ENCODE measurements at places on chromosomes 6 and 20. TPM values are rescaled to one million over a fixed set of nuclear protein-coding genes. Genes with fewer than 3 reads are reported as not detected.

- H3K27ac ChIP-seq = no peak overlapping the region
- H3K4me3 ChIP-seq = no peak overlapping the region
- no peaks in the 10 kb centered on the region for H3K36me3 ChIP-seq
- DNase-seq = no peak
- H3K27me3 ChIP-seq = no peaks in the 10 kb centered on the region
- peaks cover 19% of the 10 kb centered on the region for H3K4me1 ChIP-seq
Observed at GRCh38 chr20:57275813-57276212, 9.4 kb upstream of the BMP7 start.

DNA sequence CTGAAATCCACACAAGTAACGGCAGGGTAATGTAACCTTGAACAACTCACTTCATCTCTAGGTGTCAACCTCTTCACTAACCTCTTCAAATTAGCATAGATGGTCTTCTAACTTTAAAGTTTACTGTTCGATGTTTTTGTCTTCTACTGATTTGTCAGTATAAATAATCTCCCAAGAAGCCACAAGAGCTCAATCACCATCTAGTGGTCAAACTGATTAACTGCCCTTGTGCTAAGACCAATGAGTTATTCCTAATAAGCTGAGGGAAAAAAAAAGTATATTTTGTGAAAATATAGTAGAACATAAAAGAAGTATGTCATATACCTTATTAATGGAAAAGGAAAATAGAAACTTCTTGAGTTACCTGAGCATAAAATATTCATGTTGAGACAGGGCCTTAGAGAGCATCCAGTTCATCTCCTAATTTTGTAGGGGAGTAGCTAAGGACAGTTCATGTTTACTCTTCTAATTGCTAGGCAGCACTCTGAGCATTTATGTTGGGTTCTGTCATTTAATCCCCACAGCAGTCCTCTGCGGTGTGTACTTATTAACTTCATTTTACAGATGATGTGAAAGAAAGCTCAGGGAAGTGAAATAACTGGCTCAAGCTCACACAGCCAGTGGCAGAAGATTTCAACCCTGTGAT lies 317.1 kb downstream of the ESR1 start:
- H3K4me3 ChIP-seq = no peak overlapping the region
- no peak overlapping the region for H3K27ac ChIP-seq
- H3K4me1 ChIP-seq = no peaks in the 10 kb centered on the region
- no peaks in the 10 kb centered on the region for H3K27me3 ChIP-seq
- peak; percentile 54 for DNase-seq

DNA sequence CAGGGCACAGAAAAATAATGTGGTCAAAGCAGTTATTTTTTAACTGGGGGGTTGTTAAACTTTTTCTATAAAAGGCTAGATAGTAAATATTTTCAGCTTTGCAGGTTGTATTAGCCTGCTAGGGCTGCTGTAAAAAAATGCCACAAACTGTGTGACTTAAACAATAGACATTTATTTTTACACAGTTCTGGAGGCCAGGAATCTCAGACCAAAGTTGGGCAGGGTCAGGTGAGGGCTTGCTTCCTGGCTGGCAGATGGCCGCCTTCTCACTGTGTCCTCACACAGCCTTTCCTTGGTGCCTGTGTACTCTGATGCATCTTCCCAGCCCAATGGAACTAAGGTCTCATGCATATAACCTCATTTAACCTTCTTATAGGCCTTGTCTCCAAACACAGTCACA lies 294.7 kb downstream of the PTPRT start:
- no peaks in the 10 kb centered on the region for H3K4me1 ChIP-seq
- no peak overlapping the region for H3K4me3 ChIP-seq
- no peak overlapping the region for H3K27ac ChIP-seq
- H3K27me3 ChIP-seq = no peaks in the 10 kb centered on the region
- no peak for DNase-seq

Gene ARID1B
- polyA plus RNA-seq = 32.9 TPM

- no peak overlapping the region for H3K4me3 ChIP-seq
- no peak for DNase-seq
- H3K27me3 ChIP-seq = no peaks in the 10 kb centered on the region
- no peaks in the 10 kb centered on the region for H3K36me3 ChIP-seq
- no peak overlapping the region for H3K27ac ChIP-seq
Observed at GRCh38 chr6:128209771-128210170, 308.9 kb upstream of the THEMIS start.

DNA sequence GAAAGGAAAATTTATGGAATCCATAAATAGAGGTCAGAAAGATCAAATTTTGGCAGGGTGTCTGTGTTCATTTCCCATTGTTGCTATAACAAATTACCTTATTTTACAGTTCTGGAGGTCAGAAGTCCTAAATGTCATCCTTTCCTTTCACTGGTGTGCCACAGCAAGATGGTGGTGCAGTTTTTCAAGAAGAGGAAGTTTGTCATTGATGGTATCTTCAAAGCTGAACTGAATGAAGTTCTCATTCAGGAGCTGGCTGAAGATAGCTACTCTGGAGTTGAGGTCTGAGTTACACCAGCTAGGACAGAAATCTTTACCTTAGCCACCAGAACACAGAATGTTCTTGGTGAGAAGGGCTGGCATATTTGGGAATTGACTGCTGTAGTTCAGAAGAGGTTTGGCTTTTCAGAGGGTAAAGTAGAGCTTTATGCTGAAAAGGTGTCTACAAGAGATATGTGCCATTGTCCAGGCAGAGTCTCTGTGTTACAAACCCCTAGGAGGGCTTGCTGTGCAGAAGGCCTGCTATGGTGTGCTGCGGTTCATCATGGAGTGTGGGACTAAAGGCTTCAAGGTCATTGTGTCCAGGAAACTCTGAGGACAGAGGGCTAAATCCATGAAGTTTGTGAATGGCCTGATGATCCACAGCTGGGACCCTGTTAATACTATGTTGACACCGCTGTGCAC lies 7.2 kb upstream of the CCNC start:
- H3K27ac ChIP-seq = no peak overlapping the region
- no peak overlapping the region for H3K4me3 ChIP-seq
- no peak for DNase-seq
- H3K4me1 ChIP-seq = no peaks in the 10 kb centered on the region
- H3K27me3 ChIP-seq = peaks cover 27% of the 10 kb centered on the region

Gene PPP1R16B
- not detected for polyA plus RNA-seq

Gene TPBG
- 30.3 TPM for polyA plus RNA-seq

DNA sequence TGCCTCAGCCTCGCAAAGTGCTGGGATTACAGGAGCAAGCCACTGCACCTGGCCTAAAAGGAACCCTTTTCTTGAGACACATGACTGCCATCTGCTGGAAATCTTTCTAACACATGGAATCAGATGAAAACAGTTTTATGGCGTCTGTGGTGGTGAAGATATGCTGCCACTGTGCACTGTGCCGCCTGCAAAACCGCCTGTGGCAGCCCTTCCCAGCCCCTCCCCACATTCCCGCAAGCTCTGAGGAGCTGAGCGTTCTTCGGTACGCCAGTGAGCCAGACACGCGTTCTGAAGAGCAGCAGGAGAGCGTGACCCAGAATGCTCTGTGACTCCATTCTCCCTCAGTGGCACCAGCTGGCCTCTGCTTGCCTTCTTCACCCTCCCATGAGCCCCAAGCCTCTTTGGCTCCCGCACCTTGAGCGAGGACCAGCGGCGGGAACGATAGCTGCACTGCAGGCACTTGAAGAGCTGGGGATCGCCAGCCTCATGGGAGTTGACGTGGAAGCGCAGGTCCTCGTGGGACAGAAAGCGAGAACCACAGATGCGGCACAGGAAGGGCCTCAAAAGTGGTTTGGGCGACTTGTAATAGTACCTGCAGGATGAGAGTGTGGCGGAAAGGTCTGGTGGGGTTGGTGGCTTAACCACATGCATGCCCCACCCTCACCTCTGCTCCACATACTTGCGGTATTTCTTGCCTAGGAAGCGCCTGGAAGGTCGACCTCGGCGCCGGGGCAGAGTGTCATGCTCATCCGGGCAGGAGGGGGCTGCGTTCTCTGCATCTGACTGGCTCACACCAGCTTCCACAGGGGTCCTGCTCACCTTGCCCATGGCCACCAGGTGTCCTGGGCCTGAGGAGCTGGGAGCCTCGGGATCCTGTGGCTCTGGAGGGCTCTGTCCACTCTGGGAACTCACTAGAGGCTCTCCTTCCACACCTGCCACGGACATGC lies 8.7 kb downstream of the ZNF335 start:
- H3K4me3 ChIP-seq = no peak overlapping the region
- H3K36me3 ChIP-seq = peaks cover 6% of the 10 kb centered on the region
- DNase-seq = peak; percentile 71
- H3K27me3 ChIP-seq = no peaks in the 10 kb centered on the region
- no peak overlapping the region for H3K27ac ChIP-seq

DNA sequence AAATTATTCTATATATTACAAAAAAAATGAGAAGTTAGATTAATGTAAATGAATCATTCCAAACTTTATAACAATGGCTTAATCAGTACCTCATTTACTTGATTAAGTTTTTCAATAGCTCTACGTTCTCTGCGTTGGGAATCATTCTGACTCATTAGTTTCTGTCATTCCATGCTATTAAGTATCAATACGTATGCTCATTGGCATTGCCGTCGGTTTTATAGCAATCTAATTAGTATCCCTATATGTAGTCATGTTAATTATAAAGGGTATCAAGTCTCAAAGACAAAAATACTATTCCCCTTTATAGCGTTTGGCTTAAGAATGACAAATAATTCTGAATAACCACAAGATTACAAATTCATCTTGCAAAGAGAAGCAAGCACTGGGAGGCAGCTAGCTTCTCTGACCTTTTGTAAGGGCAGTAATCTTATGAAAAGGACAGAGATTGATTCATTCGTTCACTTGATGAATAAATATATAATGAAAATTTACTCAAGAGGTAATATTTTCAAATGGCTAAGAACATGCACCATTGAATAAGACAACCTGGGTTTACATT lies 41.8 kb downstream of the OLIG3 start:
- H3K36me3 ChIP-seq = no peaks in the 10 kb centered on the region
- no peaks in the 10 kb centered on the region for H3K4me1 ChIP-seq
- H3K27me3 ChIP-seq = no peaks in the 10 kb centered on the region
- DNase-seq = no peak
- H3K27ac ChIP-seq = no peak overlapping the region
- H3K4me3 ChIP-seq = no peak overlapping the region

- DNase-seq = no peak
- peak overlapping the region; percentile 83 for H3K27ac ChIP-seq
- no peaks in the 10 kb centered on the region for H3K27me3 ChIP-seq
- peaks cover 12% of the 10 kb centered on the region for H3K4me1 ChIP-seq
- H3K36me3 ChIP-seq = no peaks in the 10 kb centered on the region
Observed at GRCh38 chr6:151043944-151044343, 178.4 kb downstream of the MTHFD1L start.

Gene KCNB1
- polyA plus RNA-seq = 1.0 TPM

DNA sequence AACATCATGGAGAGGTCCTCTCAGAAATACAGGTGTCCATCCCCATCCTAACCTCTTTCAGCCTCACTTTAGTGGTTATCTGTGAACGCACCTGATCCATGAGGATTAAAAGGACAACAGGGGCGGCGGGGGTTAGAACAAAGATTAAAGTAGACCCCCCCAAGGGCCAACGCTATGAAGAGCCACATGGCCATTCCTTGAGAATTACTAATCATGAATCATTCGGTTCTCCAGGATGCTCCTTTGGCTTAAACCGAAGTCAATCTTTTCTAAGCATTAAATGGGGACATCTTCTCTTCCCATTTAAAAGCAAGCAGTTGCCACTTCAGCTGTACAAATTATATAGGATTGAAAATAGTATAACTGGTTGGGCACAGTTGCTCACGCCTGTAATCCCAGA lies 212.4 kb downstream of the GMPR start:
- no peaks in the 10 kb centered on the region for H3K27me3 ChIP-seq
- H3K4me1 ChIP-seq = no peaks in the 10 kb centered on the region
- H3K36me3 ChIP-seq = no peaks in the 10 kb centered on the region
- H3K4me3 ChIP-seq = no peak overlapping the region
- H3K27ac ChIP-seq = peak overlapping the region; percentile 9
- no peak for DNase-seq

DNA sequence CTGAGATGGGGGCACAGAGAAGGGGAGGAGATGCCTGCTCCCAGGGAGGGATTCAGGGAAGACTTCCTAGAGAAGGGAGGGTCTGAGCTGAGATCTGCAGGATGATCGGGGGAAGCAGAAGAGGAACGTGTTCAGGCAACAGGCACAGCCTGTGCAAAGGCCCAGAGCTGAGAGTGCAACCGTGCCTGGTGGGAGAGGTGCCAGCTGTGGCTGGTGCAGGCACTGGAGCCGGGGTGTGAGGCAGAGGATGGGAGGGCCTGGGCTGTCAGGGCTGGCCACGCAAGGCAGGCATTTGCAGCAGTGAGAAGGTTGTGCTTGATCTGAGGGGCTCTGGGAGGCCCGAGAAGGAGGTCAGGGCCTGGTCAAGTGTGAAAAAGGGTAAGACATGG lies 27.7 kb downstream of the PTGIS start:
- H3K27me3 ChIP-seq = no peaks in the 10 kb centered on the region
- H3K4me1 ChIP-seq = no peaks in the 10 kb centered on the region
- H3K4me3 ChIP-seq = no peak overlapping the region
- no peak for DNase-seq
- no peaks in the 10 kb centered on the region for H3K36me3 ChIP-seq

Gene MCCD1
- 1.3 TPM for polyA plus RNA-seq

GRCh38 chr6:99416892-99417767 lies 8.0 kb downstream of the PNISR start:
- H3K4me3 ChIP-seq = no peak overlapping the region
- no peak for DNase-seq
- no peaks in the 10 kb centered on the region for H3K36me3 ChIP-seq
- no peak overlapping the region for H3K27ac ChIP-seq
- H3K27me3 ChIP-seq = no peaks in the 10 kb centered on the region

DNA sequence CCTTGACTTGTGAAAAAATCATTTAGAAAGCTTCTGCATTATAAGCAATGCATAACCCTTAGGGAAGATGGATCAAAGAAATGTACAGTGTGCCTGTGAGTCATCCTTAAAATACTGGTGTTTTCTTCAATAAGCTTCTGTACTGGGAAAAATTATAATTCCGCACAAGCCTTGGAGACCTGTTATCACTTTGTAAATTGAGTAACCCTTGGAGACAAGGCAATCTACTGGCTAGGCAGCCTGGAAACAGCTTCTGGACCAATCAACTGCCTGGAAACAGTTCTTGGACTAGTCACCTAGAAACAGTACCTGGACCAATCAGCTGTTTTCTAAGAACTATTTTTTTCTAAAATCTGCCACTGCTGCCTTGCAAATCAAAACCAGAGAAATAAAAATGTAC lies 25.8 kb upstream of the RNGTT start:
- peak; percentile 58 for DNase-seq
- no peaks in the 10 kb centered on the region for H3K27me3 ChIP-seq
- peak overlapping the region; percentile 38 for H3K27ac ChIP-seq
- no peak overlapping the region for H3K4me3 ChIP-seq
- H3K4me1 ChIP-seq = no peaks in the 10 kb centered on the region

- no peak for DNase-seq
- no peaks in the 10 kb centered on the region for H3K27me3 ChIP-seq
- no peak overlapping the region for H3K4me3 ChIP-seq
- H3K4me1 ChIP-seq = peaks cover 9% of the 10 kb centered on the region
Observed at GRCh38 chr6:112466373-112467151, 119.4 kb downstream of the RFPL4B start.

Data from hepatocyte (in vitro differentiated cells).